Stimulated activated CD4-positive, alpha-beta T cell treated with anti-CD3 and anti-CD28 coated beads, Interleukin-4, amount 100 ng/mL, for 1 hour (primary cell): ENCODE measurements at places on chromosomes 7 and 10.

GRCh38 chr10:91153508-91153907 lies 67.0 kb upstream of the PCGF5 start:
- DNase-seq: no peak

DNA sequence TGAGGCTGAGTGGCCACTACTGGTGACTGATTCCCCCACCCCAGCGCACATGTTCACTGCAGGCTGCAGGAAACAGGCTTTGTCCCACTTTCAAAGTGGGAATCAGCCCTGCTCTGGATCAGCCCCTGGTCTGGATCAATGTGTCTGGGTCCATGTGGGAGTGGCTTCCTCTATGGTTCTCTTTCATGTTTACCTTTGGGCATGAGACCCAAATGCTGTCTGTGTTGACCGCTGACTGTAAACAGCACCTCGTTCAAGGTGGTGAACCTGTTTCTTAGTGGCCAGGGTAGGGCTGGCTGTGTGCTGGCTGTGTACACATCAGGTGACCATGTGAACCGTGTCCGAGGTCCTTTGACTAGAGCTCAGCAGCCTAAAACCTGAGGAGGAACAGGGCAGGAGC lies 121.8 kb downstream of the CAMK1D start:
- DNase-seq: no peak

- no peak for DNase-seq
Measured at GRCh38 chr10:62183857-62184795, 84.5 kb downstream of the RTKN2 start.

GRCh38 chr10:76729841-76730487 lies 907.6 kb downstream of the KCNMA1 start:
- no peak for DNase-seq

- DNase-seq: no peak
Measured at GRCh38 chr7:73435471-73436009, 2.0 kb downstream of the FZD9 start.

- no peak for DNase-seq
Measured at GRCh38 chr7:129575699-129576098, 35.8 kb upstream of the NRF1 start.

DNA sequence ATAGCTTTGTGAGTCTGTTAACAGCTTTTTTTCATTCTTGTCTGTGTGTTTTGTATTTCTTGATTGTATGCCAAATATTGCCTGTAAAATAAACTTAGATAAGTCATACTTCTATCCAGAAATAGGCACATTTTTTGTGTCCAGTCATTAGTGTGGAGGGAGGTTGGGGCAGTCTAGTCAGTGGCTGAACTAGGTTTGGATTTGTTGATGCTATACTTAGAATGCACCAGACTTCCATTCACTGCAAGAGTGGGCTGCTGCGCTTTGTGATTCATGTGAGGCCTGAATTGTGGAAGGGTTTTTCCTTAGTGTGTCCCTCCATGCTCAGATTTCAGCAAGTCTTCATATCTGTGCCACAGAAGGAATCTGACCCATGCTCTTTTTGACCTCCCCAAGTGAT lies 50.0 kb downstream of the TRUB1 start:
- no peak for DNase-seq

DNA sequence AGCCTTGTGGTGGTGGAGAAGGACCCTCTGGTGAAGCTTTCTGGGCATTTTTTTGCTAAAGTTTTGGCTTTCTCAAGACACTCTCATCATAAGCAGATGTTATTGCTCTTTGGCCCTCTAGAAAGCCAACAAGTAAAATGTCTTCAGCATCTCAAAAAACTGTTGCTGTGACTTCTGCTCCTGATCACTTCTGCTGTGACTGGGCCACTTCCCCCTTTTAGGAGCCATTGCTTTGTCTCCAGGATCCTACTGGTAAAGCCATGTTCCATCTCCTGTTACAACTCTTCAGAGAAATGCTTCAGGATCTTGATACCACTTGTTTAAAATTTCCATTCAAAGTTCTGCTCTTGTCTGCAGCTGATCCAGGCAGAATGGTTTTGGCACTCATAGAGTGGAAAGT lies 10.9 kb downstream of the PARP12 start:
- DNase-seq: no peak

DNA sequence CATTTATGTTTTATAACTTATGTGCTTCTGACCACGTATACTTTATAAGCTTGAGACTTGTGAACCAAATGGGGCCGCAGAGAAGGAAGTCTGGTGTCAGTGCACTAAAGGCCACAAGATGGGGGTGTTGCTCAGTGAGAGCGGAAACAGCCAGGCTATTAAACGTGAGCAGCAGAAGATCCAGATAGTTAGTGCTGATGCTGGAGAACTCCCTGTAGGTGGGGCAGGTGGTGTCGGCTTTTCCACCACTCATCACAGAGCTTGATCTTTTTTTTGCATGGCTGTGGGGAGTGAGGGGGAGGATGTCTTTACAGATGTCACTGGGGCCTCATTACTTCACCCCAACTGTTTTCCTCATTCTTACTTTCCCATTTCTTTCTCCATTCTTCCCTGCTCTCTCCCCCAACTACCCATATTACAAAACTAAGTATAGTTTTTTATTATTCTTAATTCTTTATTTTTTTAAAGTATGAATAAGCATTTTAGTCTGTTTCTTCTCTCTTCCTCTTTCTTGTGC lies 34.7 kb downstream of the ACADSB start:
- peak; percentile 22 for DNase-seq

DNA sequence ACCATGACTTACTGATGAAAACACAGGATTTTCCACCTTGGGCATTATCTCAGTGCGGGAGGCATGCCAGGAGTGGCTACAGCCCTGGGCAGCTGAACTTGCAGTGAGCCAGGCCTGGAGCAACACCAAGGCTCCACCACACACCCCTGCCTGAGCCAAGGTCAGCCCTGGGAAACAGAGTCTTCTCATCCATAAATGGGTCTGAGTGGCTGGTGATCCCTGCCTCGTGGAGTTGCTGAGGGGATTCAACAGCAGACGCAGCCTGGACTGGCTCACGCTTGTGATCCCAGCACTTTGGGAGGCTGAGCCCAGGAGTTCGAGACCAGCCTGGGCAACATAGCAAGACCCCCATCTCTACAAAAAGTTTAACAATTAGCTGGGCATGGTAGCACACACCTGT lies 32.2 kb downstream of the SPOCK2 start:
- DNase-seq: no peak

DNA sequence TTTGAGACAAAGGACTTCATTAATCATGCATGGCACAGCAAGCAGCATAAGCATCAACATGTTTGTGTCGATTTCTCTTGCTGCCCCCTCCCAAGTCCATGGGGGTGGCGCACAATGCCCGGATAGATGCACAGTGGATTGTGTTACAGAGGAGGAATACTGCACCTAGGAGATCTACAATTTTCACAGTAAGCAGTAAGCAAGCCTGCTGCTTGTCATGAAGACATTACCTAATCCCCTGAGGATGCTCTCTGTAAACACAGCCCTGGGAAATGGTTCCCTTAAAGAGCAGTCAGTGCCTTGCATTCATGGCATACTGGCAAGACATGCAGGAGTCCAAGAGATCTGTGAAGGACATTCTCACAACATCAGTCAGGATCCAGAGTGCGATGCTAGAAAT lies 137.7 kb downstream of the ETV1 start:
- no peak for DNase-seq

GRCh38 chr7:51297986-51298385 lies 18.6 kb downstream of the COBL start:
- no peak for DNase-seq

- no peak for DNase-seq
Measured at GRCh38 chr7:94420328-94420727, 25.6 kb downstream of the COL1A2 start.

GRCh38 chr10:88754287-88754686 lies 5.5 kb upstream of the LIPN start:
- no peak for DNase-seq

- no peak for DNase-seq
Measured at GRCh38 chr7:135964791-135965190, 12.4 kb downstream of the MTPN start.

- DNase-seq: peak; percentile 60
Measured at GRCh38 chr7:101173752-101174244, 6.3 kb downstream of the NAT16 start.

GRCh38 chr10:98170249-98171117 lies 36.0 kb downstream of the R3HCC1L start:
- DNase-seq: no peak

DNA sequence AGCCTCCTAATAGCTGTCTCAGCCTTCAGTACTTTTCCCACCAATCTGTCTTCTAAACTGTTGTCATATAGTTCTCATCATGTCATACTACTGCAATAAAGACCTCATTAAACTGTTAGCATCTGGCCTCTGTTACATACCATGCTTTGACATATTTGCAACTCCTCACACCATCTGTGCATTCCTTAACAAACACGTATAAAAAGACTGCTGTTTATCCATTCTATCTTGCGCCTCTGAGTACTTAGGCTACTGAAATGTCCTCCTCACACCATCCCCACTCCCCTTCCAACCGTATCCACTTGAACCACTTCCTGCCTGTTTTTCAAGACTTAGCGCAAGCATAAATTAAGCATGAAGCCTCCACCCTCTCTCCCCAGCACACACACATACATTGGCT lies 41.6 kb downstream of the SLC16A9 start:
- no peak for DNase-seq

DNA sequence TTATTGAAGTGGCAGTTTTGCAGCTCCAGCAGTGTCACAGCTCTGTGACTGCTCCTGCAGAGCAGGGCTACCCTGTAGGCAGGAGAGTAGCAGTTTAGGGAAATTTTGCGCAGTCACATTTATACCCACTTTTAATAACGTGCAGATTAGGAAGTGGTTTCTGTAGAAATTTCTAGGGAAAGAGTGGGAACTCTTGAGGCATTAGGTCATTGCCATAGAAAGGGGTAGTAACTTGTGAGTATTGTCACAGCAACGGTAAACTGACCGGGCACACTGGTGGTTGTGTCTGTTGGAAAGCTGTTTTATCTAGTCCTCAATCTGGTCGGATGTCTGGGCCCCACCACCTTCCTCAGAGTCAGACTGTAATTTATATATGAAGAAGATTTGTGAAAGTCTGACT lies 51.9 kb downstream of the CDC14C start:
- no peak for DNase-seq

DNA sequence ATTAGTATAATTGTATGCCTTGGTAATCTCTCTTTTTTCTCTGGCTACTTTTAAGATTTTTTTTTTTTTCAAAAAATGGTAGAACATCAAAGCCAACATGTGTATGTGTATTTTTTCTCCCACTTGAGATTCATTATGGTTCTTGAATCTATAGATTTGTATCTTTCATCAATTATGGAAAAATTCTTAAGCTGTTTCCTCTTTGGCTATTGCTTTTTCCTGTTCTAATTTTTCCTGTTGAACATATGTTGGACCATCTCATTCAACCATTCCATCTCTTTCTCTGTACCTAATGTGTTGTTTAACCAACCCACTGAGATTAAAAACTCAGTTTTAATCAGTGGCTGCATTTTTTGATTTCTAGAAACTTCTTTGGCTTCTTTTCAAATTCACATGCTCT lies 107.2 kb downstream of the HECTD2 start:
- no peak for DNase-seq

DNA sequence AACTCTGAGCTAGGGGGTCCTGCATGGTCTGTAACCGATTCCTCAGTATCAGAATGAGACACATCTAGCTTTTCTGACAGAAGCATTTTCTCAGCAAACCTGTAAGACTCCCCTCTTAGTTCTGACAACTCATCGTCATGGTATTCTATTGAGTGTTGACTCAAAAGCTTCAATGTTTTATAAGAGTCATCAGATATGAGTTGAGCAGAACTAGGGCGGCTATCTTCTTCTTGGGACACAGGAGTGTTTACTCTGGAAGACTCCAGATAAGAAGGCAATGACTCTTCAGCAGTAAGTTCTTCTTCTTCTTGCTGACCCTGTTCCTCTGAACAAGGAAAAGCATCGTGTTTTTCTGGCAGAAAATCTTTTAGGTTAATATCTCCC lies 167.0 kb upstream of the CCDC6 start:
- no peak for DNase-seq

- DNase-seq: no peak
Measured at GRCh38 chr7:24907311-24907886, 72.6 kb downstream of the OSBPL3 start.

DNA sequence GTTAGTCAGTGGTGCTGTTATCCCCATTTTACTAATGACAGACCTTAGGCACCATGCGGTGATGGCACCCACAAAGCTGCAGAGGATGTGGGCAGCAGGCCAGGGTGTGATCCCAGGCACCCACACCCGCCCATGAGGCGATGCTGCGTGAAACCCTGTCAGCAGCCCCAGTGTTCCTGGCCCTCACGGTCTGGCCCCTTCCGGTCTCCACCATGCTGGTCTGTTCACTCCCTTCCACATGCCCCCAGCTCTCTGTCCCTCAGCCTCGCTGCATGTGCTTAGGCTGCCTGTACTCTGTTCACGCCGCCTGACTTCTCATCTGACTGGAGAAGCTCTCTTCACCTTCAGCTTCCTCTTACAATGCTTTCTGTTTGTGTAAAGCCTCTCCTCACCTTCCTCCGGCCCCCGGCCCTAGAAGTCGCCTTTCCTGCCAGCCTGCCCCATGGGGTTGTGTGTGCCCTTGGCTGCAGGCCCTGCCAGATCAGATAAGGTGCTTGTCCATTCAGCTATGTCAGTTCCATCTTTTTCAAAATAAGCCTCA lies 17.6 kb upstream of the ORAI2 start:
- peak; percentile 43 for DNase-seq

- no peak for DNase-seq
Measured at GRCh38 chr10:115951242-115951641, 321.8 kb downstream of the GFRA1 start.

DNA sequence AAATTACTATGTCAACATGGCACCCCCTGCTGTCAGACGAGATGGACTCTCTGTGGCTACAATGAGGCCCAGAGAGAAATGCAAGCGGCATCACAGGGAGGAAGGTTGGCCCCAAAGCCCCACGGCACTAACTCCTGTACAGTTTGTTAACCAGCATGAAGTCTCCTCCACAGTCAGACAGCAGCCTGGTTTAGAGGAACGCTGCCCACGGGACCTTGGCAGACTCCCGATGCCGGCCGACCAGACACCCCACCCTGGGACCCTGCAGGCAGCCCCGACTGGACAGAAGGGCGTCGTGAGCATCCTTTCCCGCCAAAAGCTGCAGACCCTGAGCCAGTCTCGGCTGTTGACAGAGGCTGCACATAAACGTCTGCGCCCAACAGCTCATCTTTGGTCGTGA lies 158.8 kb downstream of the DIP2C start:
- no peak for DNase-seq

GRCh38 chr10:21831986-21832820 lies 171.3 kb downstream of the DNAJC1 start:
- no peak for DNase-seq

DNA sequence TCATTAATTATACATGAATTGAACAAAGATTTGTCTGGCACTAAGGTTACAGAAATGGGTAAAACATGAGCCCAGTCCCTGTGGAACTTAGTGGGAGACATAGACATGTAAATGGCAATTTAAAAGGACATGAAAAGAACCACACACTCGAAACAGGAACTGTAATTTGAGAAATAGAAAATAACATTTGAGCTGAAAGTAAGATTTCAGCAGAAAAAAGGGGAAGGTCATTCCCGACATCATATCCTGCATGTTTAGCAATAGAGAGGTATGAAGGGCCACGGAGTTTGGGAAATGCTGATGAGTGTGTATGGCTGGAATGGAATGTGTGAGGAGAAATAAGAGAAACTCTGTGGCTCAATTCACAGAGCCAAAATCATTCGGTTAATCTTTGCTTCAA lies 175.4 kb upstream of the AHR start:
- DNase-seq: no peak
